Activated naive CD4-positive, alpha-beta T cell treated with anti-CD3 and anti-CD28 coated beads for 36 hours (primary cell): ENCODE measurements at places on chromosomes 5 and 9. TPM values are rescaled to one million over a fixed set of nuclear protein-coding genes. Genes with fewer than 3 reads are reported as not detected.

- no peaks in the 10 kb centered on the region for H3K36me3 ChIP-seq
- H3K27me3 ChIP-seq: no peaks in the 10 kb centered on the region
- H3K27ac ChIP-seq: no peak overlapping the region
- DNase-seq: no peak
Observed at GRCh38 chr5:113147101-113147508, 170.5 kb downstream of the DCP2 start.

The CTXN3 gene
- not detected for total RNA-seq

The SYK gene
- total RNA-seq: 0.07 TPM

The ZCCHC7 gene
- 29.1 TPM for total RNA-seq

DNA sequence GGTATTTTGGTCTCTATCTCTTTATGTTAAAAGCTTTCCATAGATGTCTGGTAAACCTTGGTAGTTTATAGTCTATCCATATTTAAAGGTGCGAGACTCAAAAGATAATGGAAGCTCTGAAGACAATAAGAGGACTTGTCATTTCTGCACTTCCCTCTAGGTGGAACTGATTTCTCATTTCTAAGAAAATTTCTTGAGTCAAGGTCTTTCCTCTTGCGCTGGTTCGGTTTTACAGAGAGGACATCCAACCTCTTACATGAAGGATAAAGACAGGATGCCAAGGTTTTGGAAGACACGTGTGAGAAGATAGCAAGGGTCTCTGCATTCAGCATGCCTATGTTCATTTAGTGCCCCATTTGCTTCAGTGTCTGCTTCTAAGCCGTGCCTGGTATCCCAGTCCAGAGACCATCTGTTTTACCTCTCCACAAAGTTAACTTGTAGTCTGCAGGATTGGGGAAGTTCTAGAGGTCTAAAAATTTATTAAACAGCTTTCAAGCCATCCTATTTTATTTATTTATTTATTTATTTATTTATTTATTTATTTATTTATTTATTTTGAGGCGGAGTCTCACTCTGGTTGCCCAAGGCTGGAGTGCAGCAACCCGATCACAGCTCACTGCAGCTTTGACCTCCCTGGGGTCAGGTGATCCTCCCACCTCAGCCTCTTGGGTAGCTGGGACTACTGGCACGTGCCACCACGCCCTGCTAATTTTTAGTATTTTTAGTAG lies 41.6 kb downstream of the KIAA1191 start:
- H3K36me3 ChIP-seq: peaks cover 19% of the 10 kb centered on the region
- no peak overlapping the region for H3K27ac ChIP-seq
- H3K4me1 ChIP-seq: no peaks in the 10 kb centered on the region
- DNase-seq: no peak
- no peak overlapping the region for H3K4me3 ChIP-seq

- H3K4me3 ChIP-seq: no peak overlapping the region
- DNase-seq: no peak
- no peak overlapping the region for H3K27ac ChIP-seq
- H3K4me1 ChIP-seq: no peaks in the 10 kb centered on the region
Observed at GRCh38 chr9:8331507-8332330, 532.1 kb upstream of the DMAC1 start.

- no peaks in the 10 kb centered on the region for H3K27me3 ChIP-seq
- H3K4me1 ChIP-seq: no peaks in the 10 kb centered on the region
- H3K27ac ChIP-seq: no peak overlapping the region
- no peak for DNase-seq
- no peak overlapping the region for H3K4me3 ChIP-seq
Observed at GRCh38 chr9:30506749-30507148, 1877.7 kb upstream of the ACO1 start.

GRCh38 chr9:106056328-106056727 lies 362.0 kb downstream of the TMEM38B start:
- no peaks in the 10 kb centered on the region for H3K4me1 ChIP-seq
- no peaks in the 10 kb centered on the region for H3K36me3 ChIP-seq
- H3K27ac ChIP-seq: no peak overlapping the region
- H3K27me3 ChIP-seq: no peaks in the 10 kb centered on the region
- DNase-seq: no peak
- H3K4me3 ChIP-seq: no peak overlapping the region

- DNase-seq: no peak
- no peak overlapping the region for H3K4me3 ChIP-seq
- no peaks in the 10 kb centered on the region for H3K27me3 ChIP-seq
Observed at GRCh38 chr9:123085916-123086315, 52.4 kb downstream of the GPR21 start.

DNA sequence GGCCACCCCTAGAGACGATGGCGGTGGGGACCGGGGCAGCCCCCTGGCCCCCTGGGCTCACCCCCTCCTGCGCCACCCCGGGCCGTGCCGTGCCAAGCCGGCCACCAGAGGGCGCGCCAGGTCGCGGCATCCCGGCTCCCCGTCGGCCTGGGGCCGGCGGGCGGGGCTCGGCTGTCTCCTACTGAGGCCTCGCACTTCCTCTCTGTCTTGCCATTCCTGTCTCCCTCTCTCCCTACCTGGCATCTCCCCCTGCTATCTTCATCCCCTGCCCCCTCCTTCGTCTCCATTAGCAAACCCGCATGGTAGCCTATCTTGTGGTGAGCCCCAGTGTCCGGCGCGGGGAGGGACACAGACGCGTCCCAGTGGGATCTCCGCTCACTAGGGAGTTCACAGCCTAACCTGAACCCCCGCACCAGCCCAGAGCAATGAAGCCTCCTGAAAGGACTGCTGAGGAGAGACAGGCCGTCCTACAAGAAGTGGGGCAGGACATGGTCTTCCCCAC lies 29.8 kb upstream of the FABP6 start:
- DNase-seq: peak; percentile 68
- peak overlapping the region; percentile 65 for H3K4me3 ChIP-seq
- H3K36me3 ChIP-seq: no peaks in the 10 kb centered on the region
- no peak overlapping the region for H3K27ac ChIP-seq
- H3K4me1 ChIP-seq: peaks cover 2% of the 10 kb centered on the region

The LIX1 gene
- not detected for total RNA-seq

DNA sequence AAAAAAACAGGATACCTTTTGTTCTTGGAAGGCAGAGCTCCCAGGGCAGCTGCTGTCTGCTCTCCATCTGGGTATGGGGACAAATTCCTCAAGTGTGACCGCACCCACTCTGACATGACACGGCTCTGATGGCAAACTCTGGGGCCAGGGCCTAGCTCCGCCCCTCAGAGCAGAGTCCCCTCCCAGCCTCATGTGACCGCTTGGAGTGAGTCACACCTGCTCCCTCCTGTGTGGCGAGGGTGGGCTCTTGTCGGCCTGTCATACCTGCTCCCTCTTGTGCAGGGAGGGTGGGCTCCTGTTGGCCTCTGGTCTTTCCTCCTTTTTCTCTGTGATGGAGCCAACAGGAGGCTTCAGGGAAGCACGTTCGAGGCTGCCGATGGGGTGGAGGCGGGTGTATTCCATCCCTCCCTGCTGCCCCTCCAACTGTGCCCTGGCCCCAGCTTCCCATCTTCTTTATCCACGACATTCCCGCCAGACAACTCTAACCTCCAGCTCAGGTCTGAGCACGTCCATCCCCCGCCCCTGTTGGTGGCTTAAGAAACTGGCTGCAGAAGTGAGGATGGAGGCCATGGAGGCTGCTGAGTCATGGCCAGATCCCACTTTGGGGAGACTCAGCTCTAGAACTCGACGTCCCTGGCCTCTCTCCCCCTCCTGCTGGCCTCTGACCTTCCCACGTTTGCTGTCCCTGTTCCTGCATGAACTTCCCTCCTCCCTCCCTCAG lies 65.3 kb downstream of the OLFM1 start:
- peaks cover 14% of the 10 kb centered on the region for H3K27me3 ChIP-seq
- no peaks in the 10 kb centered on the region for H3K4me1 ChIP-seq
- H3K27ac ChIP-seq: no peak overlapping the region
- no peak for DNase-seq
- no peaks in the 10 kb centered on the region for H3K36me3 ChIP-seq

DNA sequence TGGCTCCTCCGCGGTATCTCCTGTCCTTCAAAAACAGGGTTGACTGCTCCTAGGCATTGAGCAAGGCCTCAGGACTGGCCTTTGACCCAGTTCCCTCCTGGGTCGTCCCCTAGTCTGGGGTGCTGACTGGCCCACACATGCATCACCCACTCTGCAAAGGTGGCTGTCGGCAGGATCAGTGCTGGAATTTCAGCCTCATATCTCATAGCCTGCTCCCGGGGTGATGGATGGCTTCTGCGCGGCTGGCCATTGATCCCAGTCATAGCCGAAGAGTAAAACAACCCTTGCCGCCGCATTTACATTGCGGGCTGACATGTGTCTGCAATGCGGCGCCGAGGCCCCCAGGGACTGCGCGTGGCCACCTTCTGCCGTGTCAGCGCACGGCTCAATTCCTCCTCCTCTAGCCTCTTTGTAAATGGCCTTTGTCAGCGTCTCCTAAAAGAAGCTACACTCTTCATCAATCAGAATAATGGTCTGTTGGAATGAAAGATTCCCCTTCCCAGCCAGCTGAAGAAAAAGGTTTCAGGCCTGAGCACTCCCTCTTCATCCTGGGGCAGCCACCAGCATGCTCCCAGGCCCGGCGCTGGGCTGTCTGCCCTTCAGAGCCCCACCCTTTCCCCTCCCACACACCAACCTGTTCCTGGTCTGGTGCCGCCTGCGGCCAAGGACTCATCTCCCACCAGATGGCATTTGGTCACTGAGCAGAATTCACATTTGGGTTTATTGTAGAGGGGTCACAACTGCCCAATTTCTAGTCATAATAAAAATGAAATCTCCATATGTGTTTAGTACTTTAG lies 159.0 kb downstream of the PJA2 start:
- peaks cover 7% of the 10 kb centered on the region for H3K36me3 ChIP-seq
- no peak overlapping the region for H3K4me3 ChIP-seq
- DNase-seq: no peak
- H3K27ac ChIP-seq: no peak overlapping the region

GRCh38 chr5:52024359-52024758 lies 641.1 kb downstream of the ISL1 start:
- H3K4me3 ChIP-seq: no peak overlapping the region
- H3K27me3 ChIP-seq: no peaks in the 10 kb centered on the region
- no peak overlapping the region for H3K27ac ChIP-seq
- no peak for DNase-seq
- H3K4me1 ChIP-seq: no peaks in the 10 kb centered on the region

DNA sequence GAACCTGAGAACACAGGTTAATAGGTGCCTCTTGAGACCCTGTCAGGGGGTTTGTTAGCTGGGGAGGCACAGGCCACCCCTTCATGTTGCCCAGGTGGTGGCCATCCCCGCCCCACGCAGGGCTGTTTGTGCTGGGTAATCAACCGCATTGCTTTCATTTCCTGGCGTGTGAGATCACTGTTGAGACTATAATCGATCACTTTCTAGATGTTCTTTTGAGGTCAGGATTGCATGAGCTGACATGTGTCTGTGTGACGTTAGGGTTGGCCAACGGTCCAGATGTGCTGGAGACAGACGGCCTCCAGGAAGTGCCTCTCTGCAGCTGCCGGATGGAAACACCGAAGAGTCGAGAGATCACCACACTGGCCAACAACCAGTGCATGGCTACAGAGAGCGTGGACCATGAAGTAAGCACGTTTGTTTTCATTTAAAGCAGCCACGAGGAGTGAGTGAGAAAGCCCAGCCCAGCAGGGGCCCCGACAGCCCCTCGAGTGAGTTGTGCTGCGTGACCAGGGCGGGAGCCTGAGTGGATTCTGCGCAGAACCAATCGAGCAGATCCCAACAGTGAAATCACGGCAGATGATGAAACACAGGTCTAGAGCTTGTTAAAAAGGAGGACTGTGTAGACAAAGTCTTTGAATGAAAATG lies 115.0 kb upstream of the CACNA1B start:
- peaks cover 33% of the 10 kb centered on the region for H3K4me1 ChIP-seq
- no peak overlapping the region for H3K4me3 ChIP-seq
- no peak for DNase-seq
- H3K27ac ChIP-seq: peak overlapping the region; percentile 83
- no peaks in the 10 kb centered on the region for H3K27me3 ChIP-seq

DNA sequence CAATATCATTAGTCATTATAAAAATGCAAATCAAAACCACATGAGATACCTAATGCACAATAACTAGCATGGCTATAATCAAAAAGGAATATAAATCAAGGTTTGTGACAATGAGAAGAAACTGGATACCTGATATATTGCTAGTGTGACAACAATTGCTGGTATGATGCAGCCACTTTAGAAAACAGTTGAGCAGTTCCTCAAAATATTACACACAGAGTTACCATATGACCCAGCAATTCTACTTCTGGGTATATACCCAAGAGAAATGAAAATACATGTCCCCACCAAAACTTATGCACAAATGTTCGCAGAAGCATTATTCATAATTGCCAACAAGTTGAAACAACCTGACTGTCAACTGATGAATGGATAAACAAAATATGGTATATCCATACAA lies 339.7 kb upstream of the POU5F2 start:
- peaks cover 7% of the 10 kb centered on the region for H3K36me3 ChIP-seq
- no peak overlapping the region for H3K4me3 ChIP-seq
- no peak overlapping the region for H3K27ac ChIP-seq
- no peaks in the 10 kb centered on the region for H3K27me3 ChIP-seq
- peaks cover 31% of the 10 kb centered on the region for H3K4me1 ChIP-seq

GRCh38 chr5:120632430-120632829 lies 168.3 kb downstream of the PRR16 start:
- no peak for DNase-seq
- no peaks in the 10 kb centered on the region for H3K27me3 ChIP-seq
- H3K4me3 ChIP-seq: no peak overlapping the region
- no peak overlapping the region for H3K27ac ChIP-seq
- no peaks in the 10 kb centered on the region for H3K4me1 ChIP-seq

DNA sequence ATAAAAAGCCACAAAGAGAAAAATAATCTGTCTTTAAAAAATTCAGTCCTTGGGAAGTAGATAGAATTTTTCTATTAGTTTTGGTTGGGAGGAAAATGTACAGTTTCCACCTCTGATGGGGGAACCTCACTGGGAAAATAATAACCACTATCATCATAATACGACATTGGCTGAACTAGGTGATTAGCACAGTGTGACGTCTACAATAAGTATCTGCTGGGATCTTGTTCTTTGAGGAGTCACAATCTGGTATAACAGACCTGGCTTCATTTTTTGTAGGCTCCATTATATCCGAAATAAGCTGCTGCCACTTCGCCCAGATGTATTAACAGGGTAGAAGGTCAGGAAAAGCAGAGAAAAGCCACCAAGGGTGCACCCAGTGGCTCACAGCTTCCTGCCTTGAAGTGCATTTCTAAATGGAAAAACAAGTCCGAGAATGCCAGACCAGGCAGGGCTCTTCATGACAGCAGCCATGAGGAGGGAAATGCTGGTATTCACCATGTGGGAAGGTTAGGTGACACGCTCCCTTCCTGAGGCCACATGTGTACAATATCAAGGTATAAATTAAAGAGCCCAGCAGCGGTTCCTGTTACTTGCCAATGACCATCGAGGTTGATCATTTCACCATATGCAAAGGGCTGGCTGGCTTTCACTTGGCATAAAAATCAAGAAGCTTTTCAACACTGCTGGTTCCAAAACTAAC lies 152.8 kb downstream of the PRELID2 start:
- H3K36me3 ChIP-seq: no peaks in the 10 kb centered on the region
- H3K27me3 ChIP-seq: no peaks in the 10 kb centered on the region
- no peak for DNase-seq
- no peak overlapping the region for H3K27ac ChIP-seq
- H3K4me1 ChIP-seq: no peaks in the 10 kb centered on the region

The CAMK2A gene
- total RNA-seq: not detected

The PLPP7 gene
- 0.25 TPM for total RNA-seq

GRCh38 chr5:53052499-53052898 lies 57.1 kb downstream of the MOCS2 start:
- no peak for DNase-seq
- no peak overlapping the region for H3K4me3 ChIP-seq
- no peak overlapping the region for H3K27ac ChIP-seq

The MYMK gene
- total RNA-seq: not detected

GRCh38 chr5:143887903-143888665 lies 76.1 kb downstream of the HMHB1 start:
- no peak overlapping the region for H3K27ac ChIP-seq
- no peaks in the 10 kb centered on the region for H3K36me3 ChIP-seq
- no peaks in the 10 kb centered on the region for H3K27me3 ChIP-seq
